Germinal center (tissue), 1 donor: ENCODE measurements at places on chromosomes 6 and 20.

GRCh38 chr6:107941627-107942026, 16.4 kb downstream of the SEC63 start:
- DNase-seq: no peak

DNA sequence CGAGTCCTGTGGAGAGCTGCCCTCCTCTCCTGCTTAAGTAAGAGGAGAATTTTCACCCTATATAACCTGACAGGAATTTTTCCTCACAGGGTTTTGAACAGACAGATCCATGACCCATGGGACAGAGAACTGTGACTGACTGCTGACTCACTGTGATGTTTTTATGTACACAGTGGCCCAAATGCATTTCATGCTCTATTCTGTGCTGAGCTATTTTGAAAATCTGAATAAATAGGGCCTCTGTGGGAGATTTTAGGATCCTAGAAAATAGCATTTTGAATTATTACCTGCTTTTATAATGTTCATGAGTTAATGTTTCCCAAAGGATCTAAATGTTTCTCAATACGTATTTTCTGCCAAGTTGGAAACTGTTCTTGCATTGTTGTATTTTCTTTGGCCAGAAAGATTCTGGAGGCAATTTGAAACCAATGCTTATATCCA, 577.4 kb downstream of the HTR1B start:
- DNase-seq: no peak

GRCh38 chr6:149360536-149360935, 39.5 kb upstream of the SUMO4 start:
- no peak for DNase-seq

DNA sequence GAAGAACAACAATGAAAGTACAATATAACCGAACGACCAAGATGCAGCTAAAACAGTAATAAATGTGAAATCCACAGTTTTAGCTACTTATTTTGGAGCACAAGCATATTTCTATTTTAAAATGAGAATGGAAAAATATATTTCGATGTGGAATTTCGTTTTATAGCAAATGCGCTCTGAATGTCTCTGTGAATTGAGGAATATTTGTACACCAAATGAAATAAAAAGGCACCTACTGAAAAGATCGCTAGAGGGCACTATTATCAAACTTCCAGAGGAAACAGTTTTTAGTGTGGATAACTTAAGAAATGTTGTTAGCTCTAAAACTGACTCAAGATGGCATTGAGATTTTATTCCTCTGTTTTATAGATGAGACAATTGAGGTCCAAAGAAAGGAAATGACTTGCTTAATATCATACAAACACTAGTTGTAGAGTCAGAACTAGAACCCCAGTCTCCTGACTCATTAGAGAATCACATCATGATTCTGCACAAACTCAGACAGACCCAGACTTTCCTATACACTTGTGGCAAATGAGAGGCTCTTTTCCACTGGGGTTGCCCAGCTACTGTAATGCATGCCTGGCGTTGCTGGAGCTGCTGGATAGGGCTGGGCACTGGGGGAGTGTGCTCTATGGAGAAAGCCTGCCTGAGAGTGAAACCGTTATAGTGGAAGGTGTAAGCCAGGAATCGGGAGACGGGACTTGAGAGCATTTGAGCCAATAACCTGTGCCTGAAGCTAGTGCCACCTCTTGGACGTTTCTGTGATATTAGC, 51.9 kb downstream of the GCLC start:
- DNase-seq: peak; percentile 25

DNA sequence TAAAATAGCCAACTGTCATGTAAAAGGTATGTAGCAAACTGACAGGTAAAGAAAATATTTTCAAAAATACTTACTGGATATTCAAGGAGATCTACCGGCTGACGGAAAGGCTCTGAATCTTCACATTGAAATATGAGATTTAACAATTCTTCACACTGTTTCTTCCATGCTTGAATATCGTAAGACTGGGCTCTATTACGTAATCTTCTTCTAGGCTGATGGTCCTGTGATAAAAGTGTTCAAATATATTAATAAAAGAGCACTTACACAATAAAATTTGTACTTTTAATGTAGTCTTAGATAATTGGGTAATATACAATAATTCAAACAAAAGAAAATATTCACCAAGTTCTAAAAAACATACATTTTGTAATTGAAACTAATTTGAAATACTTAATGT, 87.4 kb downstream of the IRAK1BP1 start:
- no peak for DNase-seq

DNA sequence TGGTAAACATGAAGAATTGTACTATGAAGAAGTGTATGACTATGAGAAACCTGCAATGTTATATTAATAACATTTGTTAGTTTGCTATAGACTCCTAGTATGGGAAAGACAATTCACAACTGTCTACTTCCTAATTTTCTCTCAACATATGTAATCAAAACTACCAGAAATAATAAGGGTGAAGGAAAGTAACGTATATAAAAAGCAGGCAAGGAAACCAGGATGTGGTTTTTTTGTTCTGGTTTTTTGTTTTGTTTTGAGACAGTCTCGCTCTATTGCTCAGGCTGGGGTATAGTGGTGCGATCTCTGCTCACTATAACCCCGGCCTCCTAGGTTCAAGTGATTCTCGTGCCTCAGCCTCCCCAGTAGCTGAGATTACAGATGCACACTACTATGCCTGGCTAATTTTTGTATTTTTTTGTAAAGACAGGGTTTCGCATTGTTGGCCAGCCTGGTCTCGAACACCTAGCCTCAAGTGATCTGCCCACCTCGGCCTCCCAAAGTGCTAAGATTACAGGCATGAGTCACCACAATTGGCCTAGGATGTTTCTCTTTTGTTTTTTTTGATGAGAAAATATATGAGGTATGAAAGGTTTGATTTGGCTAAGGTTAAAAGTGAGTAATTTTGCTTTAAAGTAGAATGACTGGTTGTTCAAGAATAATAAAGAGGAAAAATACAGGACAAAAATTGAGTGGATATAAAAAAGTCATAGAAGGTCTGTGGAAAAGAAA, 83.1 kb downstream of the PTCHD4 start:
- DNase-seq: no peak

- no peak for DNase-seq
Observed at GRCh38 chr6:126784161-126784790, 334.2 kb upstream of the RSPO3 start.

DNA sequence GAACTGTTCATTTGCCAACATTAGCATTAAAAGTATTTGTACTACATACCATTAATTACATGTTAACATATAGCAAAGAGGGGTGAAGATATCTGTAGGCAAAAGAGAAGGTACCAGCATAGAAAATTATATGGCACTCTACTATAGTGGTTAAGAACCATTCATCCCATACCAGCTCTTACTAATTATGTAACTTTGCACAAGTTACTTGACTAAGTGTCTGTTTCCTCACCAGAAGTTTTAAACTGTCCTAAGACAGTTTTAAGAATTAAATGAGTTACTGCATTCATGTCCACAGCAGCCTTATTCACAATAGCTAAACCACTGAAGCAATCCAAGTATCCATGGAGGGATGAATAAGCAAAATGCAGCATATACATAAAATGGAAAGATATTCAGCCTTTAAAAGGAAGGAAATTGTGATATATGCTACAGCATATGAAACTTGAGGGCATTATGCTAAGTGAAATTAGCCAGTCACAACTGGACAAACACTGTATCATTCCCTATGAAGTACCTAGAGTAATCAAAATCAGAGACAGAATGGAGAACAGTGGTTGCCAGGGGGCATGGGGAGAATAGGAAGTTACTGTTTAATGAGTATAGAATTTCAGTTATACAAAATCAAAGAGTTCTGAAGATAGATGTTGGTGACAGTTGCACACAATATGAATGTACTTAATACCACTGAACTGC, 98.9 kb downstream of the RNGTT start:
- DNase-seq: no peak

- no peak for DNase-seq
Observed at GRCh38 chr6:160329188-160329587, 19.0 kb upstream of the SLC22A3 start.

DNA sequence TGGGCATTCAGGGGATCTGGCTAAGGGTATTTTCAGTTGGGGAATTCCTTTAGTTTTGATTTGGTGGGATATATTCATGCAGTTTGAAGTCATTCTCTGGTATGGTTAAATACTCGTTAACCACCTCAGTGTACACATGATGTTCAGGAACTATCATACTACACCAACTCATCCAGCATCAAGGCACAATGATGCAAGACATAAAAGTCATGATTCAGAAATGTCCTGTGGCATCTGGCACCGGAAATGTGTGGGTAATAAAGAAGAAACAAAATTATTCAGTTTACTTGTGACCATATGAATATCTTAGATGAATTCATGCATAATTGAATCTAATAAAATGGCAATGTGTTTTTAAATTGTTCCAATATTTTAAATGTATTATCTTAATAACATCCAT, 129.0 kb upstream of the BMP5 start:
- no peak for DNase-seq

GRCh38 chr6:52590152-52590891, 13.5 kb upstream of the TRAM2 start:
- no peak for DNase-seq

DNA sequence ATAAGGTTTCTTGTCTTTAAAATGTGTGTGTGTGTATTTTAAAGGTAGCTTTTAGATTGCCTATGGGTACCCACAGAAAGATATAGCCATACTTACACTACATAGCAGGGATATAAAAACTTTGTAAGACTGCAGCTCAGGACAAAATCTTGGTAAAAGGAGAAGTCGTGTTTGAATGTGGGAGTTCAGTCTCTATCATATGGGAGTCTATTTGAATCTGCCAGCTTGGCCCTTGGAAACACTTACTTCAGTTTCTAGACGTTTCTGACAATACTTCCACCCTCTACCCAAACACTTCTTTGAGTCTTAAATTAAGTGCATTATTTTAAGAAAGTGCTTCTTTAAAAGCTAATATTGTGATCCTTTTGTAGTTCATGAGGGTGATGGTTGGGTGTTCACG, 155.7 kb downstream of the CARMIL1 start:
- DNase-seq: no peak

DNA sequence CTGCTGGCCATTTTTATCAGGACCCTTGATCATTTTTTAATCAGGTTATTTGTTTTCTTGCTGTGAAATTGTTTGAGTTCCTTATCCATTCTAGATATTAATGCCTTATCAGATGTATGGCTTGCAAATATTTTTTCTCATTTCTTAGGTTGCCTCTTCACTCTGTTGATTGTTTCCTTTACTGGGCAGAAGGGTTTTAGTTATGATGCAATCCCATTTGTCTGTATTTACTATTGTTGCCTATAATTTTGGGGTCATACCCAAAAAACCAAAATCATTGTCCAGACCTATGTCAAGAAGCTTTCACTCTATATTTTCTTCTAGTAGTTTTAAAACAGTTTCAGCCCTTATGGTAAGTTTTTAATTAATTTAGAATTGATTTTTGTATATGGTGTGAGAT, 172.5 kb downstream of the SLC24A3 start:
- no peak for DNase-seq

GRCh38 chr20:5969348-5969935, 19.0 kb downstream of the MCM8 start:
- DNase-seq: no peak

GRCh38 chr6:170259278-170259677, 31.6 kb downstream of the DLL1 start:
- no peak for DNase-seq

GRCh38 chr6:154458565-154459470, 51.7 kb downstream of the CNKSR3 start:
- no peak for DNase-seq

DNA sequence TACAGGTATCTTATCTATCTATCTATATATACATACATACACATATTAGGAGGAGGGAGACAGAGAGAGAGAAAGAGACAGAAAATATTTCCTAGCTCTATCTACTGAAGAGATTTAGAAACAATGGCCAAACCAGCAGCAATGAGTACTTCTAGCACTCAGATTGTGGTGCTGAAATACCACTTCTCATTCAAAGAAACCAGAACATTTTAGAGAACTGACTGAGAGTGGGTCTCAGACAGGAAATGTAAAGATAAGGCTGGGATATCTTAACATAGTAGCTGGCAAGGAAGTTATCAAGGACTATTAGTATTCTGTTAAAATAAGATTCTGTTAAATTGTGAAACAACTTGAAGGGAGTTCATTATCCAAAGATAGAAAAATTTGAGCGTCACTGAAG, 57.0 kb downstream of the DNAAF9 start:
- DNase-seq: no peak

GRCh38 chr20:17822039-17822438, 122.3 kb downstream of the BANF2 start:
- DNase-seq: no peak
